Gastroesophageal sphincter (tissue), 4 donors: ENCODE measurements at places on chromosomes 1 and 21.

DNA sequence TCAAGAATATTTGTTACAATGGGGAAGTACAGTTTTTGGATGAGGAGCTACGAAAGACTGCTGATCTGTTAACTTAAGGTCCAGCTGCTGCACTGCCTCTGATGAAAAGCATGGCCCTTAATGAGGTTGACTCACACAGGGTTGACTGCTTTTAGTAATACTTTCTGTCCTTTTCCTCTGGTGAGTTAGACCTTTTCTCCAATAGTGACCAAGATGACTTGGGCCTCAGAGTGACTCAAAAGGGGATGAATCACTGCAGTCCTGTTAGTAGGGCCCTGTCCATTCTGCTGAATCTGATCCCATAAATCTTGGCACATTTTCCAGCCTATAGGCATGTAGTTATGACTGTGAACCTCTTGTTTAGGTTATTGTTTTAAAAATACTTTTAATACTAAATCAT is 2.7 kb downstream of the DISP1 start:
- peak; percentile 14 for ATAC-seq

DNA sequence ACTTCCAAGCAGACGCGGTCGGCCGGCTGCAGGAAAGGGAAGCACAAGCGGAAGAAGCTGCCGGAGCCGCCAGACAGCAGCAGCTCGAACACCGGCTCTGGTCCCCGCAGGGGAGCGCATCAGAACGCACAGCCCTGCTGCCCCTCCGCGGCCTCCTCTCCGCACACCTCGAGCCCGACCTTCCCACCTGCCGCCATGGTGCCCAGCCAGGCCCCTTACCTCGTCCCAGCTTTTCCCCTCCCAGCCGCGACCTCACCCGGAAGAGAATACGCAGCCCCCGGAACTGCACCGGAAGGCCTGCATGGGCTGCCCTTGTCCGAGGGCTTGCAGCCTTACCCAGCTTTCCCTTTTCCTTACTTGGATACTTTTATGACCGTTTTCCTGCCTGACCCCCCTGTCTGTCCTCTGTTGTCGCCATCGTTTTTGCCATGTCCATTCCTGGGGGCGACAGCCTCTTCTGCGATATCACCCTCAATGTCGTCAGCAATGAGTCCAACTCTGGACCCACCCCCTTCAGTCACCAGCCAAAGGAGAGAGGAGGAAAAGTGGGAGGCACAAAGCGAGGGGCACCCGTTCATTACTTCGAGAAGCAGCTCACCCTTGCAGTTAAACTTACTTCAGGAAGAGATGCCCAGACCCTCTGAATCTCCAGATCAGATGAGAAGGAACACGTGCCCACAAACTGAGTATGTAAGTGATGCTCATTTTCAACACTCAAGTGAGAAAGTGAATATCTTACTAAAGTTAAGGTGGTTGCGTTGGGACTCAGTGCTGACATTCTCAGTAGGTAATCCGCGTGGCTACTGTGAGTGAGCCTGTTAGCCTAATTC is 25.5 kb downstream of the UTS2 start:
- no peak for ATAC-seq

- no peak for ATAC-seq
Measured at GRCh38 chr1:59685101-59685500, 129.6 kb upstream of the HOOK1 start.

DNA sequence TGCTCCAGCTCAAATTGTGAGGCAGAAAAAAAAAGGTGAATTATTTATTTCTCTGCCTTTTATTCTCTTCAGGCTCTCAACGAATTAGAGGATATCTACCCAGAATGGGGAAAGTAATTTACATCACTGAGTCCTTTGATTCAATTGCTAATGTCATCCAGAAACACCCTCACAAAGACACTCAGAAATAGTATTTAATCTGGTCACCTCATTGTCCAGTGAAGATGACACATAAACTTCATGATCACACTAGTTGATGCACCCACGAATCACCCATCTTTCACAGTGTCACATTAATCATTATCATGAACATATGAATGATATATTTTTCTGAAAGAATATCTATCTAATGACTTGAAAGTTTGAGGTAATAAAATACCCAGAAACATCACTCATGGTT is 868.5 kb downstream of the BRINP3 start:
- no peak for ATAC-seq

- no peak for ATAC-seq
Measured at GRCh38 chr1:84387480-84388163, 10.7 kb upstream of the DNASE2B start.

- peak; percentile 76 for ATAC-seq
Measured at GRCh38 chr1:229003233-229004031, 267.5 kb upstream of the RAB4A start.

DNA sequence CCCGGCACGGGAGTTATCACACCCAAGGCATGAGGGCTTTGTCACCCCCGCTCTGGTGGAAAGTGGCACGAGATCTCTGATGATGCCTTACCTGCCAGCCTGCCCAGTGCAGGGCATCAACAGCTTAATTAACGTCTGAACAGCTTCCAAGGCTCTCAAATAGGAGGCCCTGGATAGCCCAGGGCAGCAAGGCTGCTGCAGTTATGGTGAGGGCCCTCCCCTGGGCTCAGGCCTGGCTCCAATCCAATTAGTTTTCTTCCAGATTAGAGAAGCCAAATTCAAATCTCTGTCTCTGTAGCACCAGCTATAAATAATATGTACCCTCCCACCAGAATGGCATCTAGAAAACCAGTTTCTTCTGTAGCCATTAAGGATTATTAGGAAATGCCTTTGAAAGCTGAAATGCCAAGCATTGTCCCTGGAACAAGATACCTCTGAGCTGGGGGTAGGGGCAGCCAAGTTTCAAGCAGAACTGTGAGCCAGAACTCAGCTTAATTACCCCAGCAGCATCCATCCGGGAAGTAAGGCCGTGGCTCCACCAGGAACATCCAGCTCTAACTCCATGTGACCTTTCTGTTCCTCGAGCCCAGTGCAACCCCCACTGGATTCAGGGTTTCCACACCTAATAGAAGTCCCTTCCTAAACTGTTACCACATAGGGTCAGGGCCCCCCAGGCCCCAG is 12.5 kb downstream of the QSOX1 start:
- peak; percentile 53 for ATAC-seq

GRCh38 chr1:30525971-30526651 is 197.3 kb downstream of the MATN1 start:
- no peak for ATAC-seq

DNA sequence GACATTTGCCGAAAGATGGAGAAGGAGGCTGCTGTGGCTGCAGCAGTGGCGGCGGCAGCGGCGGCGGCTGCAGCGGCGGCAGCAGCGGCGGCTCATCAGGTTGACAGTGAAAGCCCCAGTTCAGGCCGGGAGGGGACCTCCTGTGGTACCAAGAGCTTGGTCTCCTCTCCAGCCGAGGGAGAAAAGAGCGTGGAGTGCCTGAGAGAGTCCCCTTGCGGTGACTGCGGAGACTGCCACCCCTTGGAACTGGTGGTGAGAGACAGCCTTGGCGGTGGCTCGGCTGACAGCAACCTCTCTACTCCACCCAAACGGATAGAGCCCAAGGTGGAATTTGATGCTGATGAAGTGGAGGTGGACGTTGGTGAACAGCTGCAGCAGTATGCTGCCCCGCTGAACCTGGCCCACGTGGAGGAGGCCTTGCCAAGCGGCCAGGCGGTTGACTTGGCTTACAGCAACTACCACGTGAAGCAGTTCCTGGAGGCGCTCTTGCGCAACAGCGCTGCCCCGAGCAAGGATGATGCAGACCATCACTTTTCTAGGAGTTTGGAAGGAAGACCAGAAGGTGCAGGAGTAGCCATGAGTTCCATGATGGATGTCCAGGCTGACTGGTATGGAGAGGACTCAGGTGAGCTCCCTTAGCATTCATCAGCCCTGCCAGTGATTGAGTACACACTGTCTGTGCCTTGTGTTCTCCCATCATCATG is 6.3 kb downstream of the ZBTB8B start:
- no peak for ATAC-seq

DNA sequence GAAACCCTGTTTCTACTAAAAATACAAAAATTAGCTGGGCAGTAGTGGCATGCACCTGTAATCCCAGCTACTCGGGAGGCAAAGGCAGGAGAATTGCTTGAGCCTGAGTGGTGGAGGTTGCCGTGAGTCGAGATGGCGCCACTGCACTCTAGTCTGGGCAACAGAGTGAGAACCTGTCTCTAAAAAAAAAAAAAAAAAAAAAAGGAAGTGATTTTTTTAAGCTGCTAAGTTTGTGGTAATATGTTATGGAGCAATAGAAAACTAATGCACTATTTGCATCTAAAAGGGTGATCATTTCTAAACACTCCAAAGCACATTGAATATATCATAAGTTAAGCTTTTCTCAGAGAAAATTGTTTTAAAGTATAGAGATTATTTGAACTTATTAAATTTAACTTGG is 244.8 kb upstream of the SPAG17 start:
- no peak for ATAC-seq

GRCh38 chr1:155082301-155083051 is 3.8 kb downstream of the EFNA3 start:
- ATAC-seq = no peak

GRCh38 chr1:154115180-154115579 is 39.7 kb downstream of the NUP210L start:
- ATAC-seq = no peak

- no peak for ATAC-seq
Measured at GRCh38 chr1:55559842-55560241, 344.7 kb upstream of the USP24 start.

DNA sequence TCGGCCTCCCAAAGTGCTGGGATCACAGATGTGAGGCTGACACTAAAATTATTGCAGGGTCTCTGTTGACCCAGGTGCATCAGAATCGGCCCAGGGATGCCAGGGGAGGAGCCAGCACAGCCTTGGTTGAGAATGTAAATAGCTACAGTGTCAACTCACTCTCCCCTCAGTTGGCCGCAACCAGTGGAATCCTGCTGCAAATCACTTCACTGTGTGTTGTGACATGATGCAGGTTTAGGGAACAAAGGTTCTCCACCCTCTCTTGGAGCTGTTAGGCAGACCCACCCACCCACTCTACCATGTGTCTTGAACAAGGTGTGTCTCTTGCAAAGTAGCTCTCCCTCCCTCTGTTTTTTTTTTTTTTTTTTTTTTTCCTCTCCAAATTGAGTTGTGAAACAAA is 60.5 kb upstream of the SOD1 start:
- no peak for ATAC-seq

DNA sequence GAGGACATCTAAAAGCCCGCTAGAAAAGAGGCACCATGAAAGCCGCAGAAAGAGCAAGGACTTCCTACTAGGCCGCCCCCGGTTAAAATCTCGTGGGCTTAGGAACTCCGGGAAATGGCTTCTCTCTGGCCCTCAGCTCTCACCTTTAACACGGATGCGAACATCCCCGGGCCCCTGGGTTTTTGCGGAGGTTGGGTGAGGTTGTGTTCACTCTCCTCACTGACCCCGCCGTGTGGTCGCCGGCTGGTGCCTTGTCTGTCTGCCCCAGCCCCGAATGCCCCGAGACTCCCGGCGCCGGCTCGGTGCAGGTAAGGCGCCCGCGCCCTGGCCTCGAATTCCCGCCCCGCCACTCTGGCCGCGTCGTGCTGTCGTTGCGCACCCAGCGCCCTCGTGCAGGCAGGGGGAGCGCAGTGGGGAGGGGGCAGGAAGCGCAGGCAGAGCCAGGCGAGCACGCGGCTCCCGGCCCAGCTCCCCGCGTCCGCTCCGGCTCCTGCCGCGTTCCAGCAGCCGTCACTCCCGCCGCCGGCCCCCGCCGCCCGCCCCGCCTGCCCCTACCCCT is at the start of gene SHISAL2A:
Gene SHISAL2A (plus strand): TSS at position 437 of the 559 bp plus-strand sequence. CDS start 326 bp downstream, outside the sequence.
- peak; percentile 61 for ATAC-seq

- ATAC-seq = no peak
Measured at GRCh38 chr1:27071049-27071416, 58.4 kb upstream of the TENT5B start.

DNA sequence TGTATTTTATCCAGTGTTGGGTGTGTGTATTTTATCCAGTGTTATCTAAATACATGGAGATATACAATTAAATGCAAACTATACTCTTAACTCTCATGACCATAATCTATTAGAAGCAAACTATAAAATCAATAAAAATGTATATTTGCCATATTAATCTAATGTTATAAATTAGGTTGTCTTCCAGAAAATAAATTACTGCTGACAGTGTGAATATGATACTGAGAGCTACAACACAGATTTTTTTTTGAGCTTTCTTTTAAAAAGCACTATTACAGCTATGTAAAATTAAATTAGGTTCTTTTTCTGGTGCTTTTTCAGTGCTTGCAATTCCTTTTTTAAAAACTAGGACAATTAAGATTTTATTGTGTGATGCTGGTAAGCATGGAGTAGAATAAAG is 19.0 kb upstream of the GPR52 start:
- ATAC-seq = no peak

GRCh38 chr1:32464191-32464715 is 619 bp upstream of the ZBTB8B start:
- ATAC-seq = no peak

GRCh38 chr21:45590246-45590725 is 48.0 kb upstream of the SLC19A1 start:
- ATAC-seq = peak; percentile 73

DNA sequence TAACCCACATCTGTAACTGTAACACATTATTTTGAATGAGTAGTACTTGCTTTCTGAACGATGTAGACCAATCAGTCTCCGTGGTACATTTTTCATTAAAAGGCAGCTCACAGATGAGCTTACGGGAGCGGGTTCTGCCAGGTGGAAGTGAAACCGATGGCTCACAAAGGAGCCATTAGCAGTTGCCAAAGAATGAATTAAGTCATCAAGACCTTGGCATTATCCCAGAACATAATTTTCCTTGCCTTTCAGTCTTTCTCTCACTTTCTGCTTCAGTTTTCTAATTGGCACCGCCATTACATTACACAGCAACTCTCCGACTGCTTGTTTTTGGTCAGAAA is 33.5 kb upstream of the UTS2 start:
- ATAC-seq = no peak

DNA sequence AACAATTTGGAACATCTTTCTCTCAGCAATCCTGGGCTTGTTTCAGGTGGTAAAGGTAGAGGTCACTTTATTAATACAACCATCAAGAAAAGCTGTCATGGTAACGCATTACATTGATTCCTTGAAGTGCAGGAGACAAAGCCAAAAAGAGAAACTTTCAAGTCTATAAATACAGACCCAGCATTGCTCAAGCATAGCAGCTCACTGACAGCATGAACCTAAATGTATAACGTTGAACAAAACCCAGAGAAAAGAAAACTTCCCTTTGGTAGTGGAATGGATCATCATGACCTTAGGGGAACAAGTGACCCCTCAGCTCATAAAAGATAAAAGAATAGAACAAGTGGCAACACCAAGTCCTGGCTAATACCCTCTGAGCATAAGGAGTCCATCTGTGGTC is 332.2 kb downstream of the NTNG1 start:
- ATAC-seq = no peak

- no peak for ATAC-seq
Measured at GRCh38 chr1:30684881-30685795, 38.2 kb downstream of the MATN1 start.

GRCh38 chr1:235919833-235920441 is 53.2 kb upstream of the LYST start:
- no peak for ATAC-seq

- no peak for ATAC-seq
Measured at GRCh38 chr1:109832945-109833344, 69.2 kb upstream of the EPS8L3 start.

GRCh38 chr1:5522531-5523145 is 469.6 kb downstream of the NPHP4 start:
- ATAC-seq = no peak

- no peak for ATAC-seq
Measured at GRCh38 chr1:243461700-243462099, 205.9 kb downstream of the SDCCAG8 start.

- ATAC-seq = no peak
Measured at GRCh38 chr1:119978018-119978505, 81.7 kb upstream of the ADAM30 start.
